ENCODE measurements at places on chromosomes 12 and 14.

DNA sequence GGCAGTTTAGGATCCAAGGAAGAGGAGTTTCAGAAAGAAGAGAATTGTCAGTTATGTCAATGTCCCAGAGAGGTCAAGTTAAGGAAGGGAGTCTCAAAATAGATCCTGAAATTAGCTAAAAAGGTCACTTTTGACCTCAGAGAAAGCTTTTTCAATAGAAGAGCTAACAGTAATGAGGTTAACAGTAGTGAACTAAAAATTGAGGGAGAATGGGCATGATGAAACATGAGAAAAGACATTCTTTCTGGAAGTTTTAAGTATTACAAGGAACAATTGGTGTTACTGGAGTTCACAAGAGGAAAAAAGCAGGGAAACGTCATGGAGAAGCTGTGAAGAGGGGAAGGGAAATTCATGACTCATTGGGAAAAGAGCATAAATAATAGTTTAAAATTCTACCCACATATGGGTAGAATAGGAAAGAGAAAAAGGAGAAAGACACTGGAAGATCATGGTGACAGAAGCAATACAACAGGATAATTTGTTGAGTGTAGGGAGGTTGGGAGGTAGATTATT is 381.2 kb upstream of the FAR2 start:
- DNase-seq: no peak

DNA sequence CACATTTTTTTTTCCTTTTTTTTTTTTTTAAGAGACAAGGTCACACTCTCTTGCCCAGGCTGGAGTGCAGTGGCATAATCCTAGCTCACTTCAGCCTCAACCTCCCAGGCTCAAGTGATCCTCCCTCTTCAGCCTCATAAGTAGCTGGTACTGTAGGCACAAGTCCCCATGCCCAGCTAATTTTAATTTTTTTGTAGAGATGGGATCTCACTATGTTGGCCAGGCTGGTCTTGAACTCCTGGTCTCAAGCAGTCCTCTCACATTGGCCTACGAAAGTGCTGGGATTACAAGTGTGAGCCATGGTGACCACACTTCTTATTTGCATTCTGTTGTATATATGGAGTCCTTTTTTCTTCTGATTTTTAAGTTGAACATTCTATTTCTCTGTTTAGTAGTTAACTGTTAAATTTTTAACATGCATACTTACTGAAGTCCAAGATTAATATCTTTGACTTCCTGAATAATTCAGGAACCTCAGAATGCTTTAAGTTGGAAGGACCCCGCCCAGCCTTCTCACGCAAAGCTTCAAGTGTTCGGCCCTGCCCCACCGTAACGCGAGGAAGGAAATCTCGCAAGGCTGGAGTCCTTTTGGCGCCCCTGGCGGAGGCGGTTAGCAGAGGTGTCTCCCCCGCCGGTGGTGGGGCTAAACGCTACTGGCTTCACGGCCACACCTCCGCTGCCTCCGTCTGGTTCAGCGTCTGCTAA is 21.6 kb downstream of the SPATS2 start:
- DNase-seq: no peak

DNA sequence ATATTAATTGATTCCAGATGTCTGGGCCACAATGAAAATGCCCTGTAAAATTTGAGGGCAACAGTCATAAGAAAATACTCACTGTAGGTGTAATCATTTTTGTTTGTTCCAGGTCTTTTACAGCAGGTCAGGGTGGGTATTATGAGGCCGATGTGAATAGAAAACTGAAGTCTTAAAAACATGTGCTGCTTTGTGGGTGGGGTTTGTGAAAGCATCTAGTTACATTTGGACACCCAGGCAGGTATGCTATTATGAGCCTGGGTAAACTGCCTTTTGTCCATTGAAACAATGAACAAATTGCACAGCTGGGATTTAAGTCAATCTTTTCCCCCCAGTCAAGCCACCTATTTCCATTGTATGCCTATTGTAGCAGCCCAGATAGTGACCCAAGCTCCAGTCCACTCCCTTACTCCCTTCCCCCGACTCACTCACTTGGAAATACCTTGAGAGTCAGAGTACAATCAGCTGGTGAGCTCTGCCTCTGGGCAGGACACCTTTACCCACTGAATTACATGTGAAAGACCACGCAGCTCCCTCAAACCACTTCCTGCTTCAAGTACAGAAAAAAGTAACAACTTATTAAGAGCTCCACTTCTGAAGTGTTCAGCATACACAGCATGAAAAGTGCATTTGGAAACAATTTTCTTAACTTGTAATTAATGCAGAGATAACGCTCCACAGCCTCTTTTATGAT is 1.8 kb downstream of the IGF1 start:
- no peak for DNase-seq

- no peak for DNase-seq
These were observed 112.6 kb downstream of the KCNK10 start for GRCh38 chr14:88210426-88210825.

GRCh38 chr12:131833288-131833895 is 5.2 kb downstream of the MMP17 start:
- DNase-seq: no peak

DNA sequence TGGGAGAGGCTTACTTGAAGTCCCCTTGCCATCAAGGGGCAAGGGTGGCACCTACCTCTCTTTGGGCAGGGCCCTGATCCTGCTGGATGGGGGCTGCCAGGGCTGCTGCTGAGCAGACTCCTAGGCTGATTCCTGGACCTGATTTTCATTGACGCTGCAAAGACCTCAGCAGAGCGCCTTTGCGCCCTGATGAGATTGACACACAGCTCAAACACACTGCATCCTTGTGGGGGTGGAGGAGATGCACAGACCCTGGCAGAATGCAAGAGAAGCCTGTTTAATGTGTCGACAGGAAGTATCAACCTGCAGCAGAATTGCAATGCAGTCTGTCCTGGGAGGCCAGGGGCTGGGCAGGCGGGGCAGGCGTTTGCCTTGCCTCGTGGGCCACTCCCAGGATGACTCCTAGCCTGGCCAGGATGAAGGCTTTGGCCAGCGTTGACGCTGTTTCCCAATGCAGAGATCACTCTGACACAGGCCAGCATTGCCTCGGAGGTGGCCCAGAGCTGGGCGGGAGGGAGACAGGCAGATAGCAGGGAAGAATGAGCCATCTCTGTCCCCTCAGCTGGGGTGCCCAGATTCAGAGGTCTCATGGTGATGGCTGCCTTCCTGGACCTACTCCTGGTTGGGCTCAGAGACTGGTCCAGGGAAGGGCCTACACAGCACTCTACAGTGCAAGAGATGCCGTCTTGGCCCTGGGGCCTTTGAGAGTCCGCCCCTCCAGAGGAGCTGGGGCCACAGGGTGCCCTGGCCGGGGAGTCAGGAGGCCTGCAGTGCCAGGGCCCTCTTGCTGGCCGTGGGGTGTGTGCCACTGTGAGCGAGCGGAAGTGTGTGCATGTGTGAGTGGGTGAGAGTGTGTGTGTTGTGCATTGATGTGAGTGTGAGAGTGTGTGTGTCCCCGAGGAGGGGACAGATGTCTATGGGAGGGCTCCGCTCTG is 108.3 kb downstream of the KIF26A start:
- no peak for DNase-seq

Data from NCI-H1092 (cell line).